Progenitor cell of endocrine pancreas (in vitro differentiated cells): ENCODE measurements at places on chromosomes 3 and 15.

DNA sequence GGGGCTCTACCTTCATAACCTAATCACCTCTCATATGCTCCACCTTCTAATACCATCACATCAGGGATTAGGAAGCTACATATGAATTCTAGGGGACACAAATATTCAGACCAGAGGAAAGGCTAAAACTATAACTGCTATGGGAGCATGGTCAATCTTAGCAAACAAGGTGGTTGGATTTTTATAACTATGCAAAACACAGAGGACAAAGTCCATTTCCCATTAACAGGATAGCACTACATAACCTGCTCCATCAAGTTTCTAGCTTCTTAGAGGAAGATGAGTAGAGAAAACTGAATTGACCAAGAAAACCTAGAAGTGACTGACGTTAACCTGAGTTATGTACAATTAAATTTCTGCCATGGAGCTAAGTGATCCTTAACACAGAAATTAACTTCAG, 398.6 kb downstream of the TBL1XR1 start:
- no peak for DNase-seq

DNA sequence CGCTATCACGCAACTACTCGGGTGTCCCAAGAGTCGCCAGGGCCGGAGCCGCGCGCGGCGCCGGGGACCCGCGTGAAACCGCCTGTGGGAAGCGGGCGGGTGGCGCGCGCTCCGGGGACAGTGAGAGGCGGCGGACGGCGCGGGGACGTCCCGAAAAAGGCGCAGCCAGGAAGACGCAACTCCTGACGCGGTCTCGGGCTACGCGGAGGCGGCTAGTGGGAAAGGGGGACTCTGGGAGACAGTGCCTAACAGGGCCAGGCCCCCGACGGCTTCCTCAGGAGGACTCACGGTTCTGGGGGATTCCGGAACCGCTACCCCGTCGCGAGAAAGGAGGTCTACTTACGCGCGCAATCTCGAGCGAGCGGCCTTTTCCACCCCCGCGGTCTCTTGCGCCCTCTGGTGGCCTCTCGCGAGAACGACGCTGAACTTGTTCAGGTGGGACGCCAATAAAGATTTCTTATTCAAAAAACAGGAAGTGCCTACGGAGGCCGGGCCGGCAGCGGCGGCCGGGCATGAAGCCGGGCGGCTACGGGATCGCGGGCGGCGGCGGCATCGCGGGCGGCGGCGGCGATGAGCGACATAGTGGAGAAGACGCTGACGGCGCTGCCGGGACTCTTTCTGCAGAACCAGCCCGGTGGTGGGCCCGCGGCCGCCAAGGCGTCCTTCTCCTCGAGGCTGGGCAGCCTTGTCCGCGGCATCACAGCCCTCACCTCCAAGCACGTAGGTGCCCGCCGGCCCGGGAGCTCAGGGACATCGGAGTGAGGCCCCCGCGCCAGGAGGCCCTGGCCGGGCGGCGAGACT, at the start of gene AP4E1:
AP4E1 (plus strand) TSS at position 475 of the 801 bp plus-strand sequence; CDS start at position 571, 96 bp downstream.
- DNase-seq: peak; percentile 87

DNA sequence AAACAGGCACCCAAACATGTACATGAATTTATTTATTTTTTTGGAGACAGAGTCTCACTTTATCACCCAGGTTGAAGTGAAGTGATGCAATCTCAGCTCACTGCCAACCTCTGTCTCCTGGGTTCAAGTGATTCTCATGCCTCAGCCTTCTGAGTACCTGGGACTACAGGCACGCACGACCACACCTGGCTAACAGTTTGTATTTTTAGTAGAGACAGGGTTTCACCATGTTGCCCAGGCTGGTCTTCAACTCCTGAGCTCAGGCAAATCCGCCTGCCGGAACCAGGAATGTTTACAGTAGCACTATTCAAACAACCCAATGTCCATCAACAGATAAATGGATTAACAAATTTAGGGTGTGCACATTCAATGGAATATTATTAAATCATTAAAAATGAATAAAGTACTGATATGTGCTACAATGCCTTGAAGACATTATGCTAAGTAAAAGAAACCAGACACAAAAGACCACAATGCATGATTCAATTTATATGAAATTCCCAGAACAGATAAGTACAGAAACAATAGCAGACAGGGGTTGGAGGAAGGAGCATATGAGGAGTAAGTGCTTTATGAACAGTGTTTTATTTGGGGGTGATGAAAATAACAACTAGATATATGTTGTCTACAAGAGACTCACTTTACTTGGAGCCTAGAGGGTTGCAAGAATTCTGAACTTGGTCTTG, 1.3 kb downstream of the LEO1 start:
- DNase-seq: no peak

DNA sequence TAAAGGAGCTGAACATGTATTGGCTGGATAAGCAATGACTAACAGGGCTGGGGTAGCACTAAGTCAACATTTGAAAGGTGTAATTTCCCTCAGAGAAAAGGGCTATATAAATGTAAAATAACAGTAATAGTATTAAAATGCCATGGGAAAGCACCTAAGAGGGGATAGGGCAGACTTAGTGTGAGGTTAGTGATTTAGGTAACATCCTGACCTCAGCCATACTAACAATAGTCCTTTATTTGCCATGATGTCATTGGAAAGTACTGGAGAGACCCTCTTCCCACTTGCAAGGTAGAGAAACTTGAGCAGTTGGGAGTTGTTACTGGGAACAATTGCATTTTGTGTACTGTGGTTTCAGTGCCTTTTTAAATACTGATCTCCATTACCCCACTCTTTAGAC, 103.4 kb downstream of the LSAMP start:
- DNase-seq: no peak
